ENCODE measurements at places on chromosomes 5 and 9.

GRCh38 chr5:150020249-150020648 is 19.7 kb downstream of the HMGXB3 start:
- no peak for DNase-seq

GRCh38 chr9:6639622-6640021 is 5.9 kb downstream of the GLDC start:
- no peak for DNase-seq

- no peak for DNase-seq
These were observed 1.1 kb downstream of the GALNT10 start for GRCh38 chr5:154191467-154192261.

- DNase-seq, result no peak
These were observed 73.2 kb downstream of the PGM5 start for GRCh38 chr9:68429631-68430030.

DNA sequence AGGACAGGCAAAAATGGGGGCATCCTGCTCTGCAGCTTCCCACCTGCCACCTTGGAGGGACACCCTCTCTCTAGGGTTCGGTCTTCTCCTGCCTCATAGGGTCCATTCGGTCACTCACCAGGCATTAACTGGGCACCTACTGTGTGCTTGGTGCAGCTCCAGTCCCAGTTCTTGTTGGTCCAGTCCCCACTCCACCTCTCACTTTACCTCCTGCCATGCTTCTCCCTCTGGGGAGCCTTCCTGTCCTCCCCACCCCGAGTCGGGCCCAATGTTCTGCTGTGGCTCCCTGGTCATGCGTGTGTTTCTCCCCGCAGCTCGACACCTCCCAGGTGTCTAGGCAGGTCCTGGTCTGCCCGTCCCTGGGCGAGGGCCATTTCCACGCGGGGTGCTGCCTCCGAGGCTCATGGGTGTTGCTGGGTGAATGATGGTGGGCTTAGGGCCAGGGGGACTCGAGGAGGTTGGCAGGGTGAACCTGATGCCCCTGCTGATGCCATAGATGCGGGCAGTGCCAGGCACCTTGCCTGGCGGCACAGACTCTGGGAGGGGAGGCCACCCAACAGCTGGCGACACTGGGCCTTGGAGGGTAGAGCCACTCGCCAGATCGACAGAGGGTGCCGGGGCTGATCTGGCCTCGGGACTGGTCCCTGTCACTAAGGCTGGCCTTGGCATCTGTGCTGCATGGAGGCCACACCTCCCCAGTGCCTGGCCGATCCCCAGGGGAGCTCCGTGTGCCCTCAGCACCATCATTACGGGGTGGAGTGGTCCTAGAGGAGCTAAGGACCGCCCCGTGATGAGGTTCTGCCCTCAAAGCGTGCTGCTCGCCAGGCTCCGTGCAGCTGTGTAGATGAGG is 66.0 kb upstream of the RNU6ATAC start:
- DNase-seq, result no peak

- DNase-seq, result no peak
These were observed at the start of gene CKMT2 for GRCh38 chr5:81233080-81233634. Gene CKMT2 (plus strand): TSS chr5:81233322. CDS start chr5:81251133, 17,811 bp downstream.

- DNase-seq, result no peak
These were observed 517.3 kb upstream of the RORB start for GRCh38 chr9:73979894-73980264.

DNA sequence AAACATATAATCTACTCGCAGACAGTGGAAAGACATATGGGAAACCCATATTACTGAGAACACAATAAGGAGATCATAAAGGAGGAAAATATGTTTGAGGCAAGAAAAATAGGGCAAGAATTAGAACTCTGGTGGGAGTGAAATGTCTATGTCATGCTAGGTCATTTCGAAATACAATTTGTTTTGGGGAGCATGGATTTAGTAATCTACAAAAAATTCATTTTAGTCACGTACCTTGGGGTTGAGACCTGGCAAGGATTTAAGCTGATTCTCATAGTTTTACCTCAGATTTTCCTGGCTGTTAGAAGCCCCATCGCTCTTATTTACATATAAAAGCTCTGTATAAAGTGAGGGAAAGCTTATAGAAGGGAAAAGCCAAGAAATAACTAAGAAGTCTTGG is 11.5 kb upstream of the CSNK1G3 start:
- no peak for DNase-seq

DNA sequence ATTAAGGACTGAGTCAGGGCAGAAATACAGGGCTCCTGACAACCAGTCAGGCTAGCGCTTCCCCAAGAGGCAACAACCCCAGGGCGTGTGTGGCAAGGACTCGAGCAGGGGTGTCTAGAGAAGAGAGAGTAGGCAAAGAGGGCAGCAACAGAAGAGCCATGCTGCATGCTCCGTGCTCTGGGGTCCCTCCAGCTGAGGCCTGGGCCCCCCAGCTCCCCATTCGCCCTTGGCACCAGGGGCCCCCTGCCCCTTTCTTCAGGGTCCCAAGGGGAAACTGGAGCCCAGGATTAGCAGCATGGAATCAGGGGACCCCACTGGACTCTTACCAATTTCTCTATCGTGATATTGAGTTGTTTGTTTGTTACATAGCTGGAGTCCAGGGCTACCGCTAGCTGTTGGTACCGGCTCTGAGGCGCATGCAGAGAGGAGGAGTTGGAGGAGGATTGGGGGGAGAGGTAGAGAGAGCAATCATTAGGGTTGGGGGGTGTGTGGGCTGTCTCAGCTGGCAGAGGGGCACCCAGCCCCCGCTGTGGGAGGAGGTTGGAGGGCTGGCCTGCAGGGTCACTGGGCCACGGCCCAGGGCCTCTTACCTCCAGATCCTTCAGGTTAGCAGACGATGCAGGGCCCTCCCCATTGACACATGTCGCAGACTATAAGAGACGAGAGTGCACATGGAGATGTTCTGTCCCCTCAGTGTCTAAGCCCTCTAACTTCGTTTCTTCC is 8.8 kb downstream of the GOLGA2 start:
- no peak for DNase-seq

DNA sequence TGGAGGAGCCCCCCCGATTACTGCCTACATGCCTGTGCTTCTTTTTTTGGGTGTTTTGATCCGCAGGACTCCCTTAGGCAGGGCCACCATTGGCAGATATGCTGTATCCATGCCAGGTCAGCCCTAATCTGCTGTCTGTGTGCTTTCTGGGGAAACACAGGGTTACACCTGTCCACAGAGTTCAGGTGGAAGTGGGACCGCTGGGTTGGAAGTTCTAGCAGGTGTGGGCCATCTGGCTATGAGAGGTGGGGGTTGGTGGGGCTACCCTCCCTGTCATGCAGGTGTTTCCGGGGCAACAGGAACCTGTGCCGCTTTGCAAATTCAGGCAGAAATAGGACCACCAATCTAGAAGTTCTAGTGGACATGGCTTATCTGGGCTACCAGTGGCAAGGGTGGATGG is 17.0 kb downstream of the IFNE start:
- no peak for DNase-seq

DNA sequence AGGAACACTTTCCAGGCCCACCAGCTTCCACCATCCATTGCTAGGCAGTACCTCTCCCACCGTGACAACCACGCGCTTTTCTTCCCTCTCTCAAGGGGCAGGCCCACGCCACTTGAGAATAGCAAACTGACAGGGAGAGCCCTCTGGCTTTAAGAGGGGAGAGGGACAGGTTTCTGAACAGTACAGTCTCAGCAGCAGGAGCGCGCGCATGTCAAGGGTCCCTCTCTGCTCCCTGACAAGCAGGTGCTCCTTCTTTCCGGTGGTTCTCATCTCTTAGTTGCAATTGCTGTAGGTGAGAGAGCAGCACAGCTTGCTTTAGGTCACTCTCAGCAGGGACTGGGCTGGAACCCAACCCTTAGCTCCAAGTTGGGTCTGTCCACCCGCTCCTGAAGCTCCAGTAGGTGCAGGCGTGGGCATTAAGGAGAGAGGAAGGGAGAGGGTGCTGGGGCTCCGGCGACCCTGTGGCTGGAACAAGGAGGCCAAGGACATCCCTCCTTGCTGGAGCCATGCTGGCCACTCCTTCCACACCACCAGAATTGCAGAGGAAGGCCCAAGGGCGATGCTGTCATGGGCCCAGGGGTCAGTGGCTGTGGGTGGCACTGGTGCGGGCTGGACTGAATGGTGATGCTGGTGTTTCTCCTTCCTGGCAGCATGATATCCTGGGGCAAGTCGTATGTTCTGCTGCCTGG is 9.0 kb upstream of the PHF2 start:
- no peak for DNase-seq

- DNase-seq, result no peak
These were observed 234.8 kb upstream of the WWC1 start for GRCh38 chr5:168056499-168057182.

DNA sequence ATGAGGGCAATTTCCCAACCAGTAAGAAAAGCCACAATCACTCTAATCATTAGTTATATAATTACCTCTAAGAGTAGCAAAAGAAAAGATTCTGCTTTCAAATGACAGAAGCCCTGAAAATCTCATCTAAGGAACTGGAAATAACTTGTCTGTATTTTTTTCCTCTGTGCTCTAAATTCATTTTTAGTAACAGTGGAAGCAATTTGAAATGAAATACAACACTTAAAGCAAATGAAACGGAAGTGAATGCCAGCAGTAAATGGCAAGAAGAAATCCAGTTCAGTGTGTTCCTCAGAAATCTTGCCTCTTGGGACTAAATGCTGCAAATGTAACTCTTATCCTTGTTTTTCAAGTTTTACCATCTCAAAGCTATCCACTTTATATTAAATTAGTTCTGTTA is 294.9 kb downstream of the TAF11L14 start:
- no peak for DNase-seq

- DNase-seq, result no peak
These were observed 2.7 kb downstream of the CDC14B start for GRCh38 chr9:96616817-96617438.

DNA sequence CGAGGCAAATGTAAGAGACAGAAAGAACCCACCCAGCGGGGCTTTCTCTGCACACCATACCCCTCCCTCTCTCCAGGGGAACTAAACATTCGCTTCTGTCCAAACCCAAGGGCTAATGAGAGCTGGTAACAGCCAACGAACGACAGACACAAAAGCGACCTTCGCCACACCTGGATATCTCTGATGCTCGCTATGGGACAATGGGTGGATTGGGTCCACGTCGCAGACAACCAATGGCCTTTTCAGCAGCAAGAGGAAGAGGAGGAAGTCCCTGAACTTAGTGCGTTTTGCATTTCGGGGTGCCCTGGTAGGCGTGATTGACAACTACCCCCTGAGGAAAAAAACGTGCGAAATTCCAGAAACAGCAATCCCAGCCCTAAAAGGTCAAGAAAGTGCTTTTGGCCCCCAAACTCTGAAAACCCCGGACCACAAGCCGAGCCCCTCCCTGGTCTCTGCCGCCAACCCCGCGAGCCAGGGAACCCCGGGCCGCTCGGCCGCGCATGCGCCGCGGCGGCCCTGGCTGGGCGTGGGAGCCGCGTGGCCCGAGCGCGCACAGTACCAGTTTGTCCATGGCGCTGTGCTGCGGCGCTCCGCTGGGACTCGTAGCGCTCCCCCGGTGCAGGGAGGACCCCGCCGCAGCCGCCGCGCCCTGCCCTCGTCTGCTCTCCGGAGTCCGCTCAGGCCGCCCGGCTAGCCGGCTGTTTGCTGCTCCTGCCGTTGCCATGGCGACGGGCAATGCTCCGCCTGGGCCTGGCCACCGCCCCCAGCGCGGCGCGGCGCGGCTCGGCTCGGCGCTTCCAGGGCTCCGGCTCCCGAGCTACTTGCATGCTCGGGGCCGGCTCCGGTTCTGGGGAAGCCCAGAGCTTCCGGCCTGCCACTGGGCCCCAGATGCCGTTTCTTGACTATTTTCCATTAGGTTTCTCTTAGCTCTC is 66.9 kb upstream of the DNAH5 start:
- no peak for DNase-seq

GRCh38 chr9:16363073-16363781 is 507.2 kb downstream of the BNC2 start:
- DNase-seq, result no peak

DNA sequence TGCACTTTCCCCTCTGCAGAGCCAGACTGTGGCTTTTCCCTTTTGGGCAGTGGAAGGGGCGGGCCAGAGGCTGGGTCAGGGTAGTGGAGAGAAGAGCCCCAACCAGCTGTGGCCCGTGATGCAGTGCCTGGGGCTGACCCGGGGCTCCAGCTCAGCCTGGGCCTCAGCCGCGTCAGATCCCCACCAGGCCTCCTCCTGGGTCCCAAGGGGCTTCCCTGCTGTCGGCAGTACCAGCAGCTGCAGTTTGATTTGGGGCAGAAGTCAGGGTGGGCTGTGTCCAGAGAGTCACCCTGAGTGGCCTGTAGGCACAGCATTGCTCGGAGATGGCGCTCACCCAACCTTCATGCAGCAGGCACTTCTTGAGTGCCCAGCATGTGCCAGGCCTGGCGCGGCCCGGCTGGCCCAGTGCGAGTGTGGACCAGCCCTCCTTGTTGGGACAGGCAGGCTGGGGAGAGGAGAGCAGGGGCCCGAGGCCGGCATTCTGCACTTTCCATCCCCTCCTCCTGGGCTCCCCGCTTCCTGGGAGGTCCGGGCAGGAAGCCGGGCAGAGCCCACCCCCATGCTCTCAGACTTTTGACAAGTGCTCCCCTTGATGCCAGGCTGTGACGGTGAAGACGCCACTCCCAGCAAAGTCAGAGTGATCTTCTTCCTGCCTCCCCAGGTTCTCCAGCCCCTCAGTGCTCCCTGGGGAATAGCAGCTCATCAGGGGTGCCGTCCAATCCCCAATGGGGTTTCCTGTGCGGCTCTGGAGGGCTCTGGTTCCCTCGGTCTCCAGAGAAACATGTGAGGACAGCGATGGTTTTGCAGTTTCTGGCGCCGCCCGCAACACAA is 88.3 kb upstream of the COL5A1 start:
- no peak for DNase-seq

DNA sequence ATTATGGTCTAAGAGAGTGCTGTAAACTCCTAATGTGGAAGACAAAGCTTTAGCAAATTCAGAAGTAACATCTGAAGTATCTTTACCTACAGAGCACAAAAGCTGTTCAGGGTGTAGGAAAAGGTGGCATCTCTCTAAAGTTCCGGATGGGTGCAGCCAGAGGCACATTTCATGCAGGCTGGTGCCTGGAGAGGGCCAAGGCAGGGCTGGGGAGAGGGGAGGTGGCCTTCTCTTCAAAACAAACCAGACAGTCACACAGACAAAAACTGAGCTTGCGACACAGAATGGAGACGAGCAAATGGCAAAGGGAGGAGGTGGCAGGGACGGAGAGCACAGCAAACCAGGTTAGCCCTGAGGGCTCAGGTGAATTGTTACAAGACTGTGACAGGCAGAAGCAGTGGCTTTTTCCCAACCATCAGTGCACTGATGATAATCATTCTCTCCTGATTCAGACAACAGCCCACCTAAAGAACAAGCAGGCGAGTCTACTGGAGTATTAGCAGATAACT is 121.5 kb upstream of the PCA3 start:
- no peak for DNase-seq

- DNase-seq, result no peak
These were observed 35.8 kb downstream of the RASGEF1C start for GRCh38 chr5:180173198-180173544.

DNA sequence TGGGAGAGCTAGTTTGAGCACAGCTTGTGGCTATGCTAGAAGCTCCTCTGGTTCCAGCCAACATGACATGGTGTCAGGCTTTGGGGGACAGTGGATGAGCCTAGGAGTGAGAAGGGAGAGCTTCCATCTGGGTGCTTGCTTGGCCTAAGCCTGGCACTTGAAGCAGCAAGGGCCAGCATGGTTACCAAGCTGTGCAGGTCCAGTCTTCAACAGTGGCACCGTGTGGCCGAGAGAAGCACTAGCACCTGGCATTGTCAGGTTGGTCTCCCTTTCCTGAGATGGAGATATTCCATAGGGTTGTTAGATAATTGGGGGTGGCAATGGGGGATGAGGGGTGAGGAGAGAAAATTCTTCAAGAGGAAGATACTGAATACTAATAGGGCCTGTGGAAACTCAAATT is 261.9 kb downstream of the PBX3 start:
- DNase-seq, result no peak

- no peak for DNase-seq
These were observed 184.8 kb downstream of the RORB start for GRCh38 chr9:74681906-74682305.

GRCh38 chr5:174798551-174798951 is 74.2 kb downstream of the MSX2 start:
- no peak for DNase-seq
